Trophoblast cell (in vitro differentiated cells and primary cell): ENCODE measurements at places on chromosomes 12 and 14.

DNA sequence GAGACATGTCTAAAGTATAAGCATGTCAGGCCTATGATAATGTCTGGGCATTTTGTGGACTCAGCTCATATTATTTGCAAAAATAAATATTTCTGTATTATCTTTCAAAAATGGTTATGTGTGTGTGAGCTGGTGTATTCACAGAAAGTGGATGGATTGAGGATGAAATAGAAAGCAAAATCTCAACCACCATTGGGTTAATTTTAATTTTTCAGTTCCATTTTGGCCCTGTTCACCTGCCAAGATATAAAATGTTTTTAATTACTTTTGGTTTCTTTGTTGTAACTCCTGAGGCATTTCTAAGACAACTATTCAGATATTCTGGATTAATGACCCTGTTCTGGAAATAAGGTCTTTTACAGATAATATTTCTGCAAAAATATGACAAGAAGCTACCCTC lies 232.7 kb upstream of the PPFIA2 start:
- DNase-seq: no peak

- no peak for DNase-seq
Observed at GRCh38 chr12:12372946-12373722, 16.3 kb downstream of the BORCS5 start.

DNA sequence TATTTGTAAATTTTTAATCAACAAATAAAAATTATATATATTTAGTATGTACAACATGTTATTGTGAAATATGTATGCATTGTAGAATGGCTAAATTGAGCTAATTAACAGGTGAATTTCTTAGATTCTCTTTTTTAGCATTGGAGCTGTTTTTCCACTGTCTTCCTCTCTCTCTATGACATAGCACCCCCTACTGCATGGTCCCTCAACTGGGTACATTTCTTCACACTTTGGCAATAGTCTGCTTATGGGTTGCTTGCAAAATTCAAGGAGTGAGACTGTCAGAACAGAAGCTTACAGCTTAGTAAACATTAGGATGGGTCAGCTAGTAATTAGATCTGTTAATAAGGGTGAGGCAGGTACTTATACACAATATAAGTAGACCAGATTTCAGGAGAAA lies 658.5 kb upstream of the MGAT4C start:
- peak; percentile 32 for DNase-seq

DNA sequence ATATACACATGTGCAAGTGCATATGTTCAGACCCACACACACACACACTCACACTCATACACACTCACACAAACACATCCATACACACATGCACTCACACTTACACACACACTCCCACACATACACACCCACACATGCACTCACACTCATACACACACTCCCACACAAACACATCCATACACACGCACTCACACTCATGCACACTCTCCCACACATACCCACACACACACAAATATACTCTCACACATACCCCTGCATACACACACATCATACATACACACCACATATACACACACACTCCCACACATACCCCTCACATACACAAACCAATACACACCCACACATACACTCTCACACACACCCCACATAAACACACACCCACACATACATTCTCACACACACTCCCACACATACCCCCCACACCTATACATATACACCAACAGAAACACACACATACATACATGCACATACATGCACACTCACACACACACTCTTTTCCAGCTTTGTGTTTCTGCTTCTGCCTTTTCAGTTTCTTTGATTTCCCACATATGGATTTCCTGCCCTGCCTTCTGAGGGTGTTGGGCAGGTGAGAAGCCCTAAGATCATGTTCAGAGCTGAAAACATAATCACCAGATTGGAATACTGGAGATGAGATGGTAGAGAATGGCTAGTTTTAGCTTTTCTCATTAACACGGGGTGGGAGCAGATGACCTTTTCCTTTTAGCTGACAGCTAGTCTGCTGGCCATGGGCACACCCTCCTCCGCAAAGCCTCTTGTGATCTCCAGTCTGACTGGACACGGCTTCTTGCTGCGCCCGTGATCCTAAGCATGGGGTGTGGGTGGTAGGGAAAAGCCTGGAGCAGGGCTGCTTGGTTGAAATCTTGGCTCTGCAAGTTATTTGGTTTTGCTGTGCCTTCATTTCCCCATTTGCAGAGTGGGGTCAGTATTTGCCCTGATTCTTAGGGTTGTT lies 214.0 kb downstream of the CHST11 start:
- DNase-seq: no peak

- DNase-seq: no peak
Observed at GRCh38 chr14:39303115-39303514, 69.4 kb downstream of the MIA2 start.

GRCh38 chr14:28763751-28764256 lies 2.8 kb upstream of the FOXG1 start:
- DNase-seq: no peak
